Stimulated activated CD4-positive, alpha-beta T cell treated with anti-CD3 and anti-CD28 coated beads, Interleukin-2, amount 100 ng/mL, for 48 hours (primary cell): ENCODE measurements at places on chromosomes 16 and 17.

- DNase-seq = no peak
Measured at GRCh38 chr17:82021107-82021899, 1.4 kb downstream of the CENPX start.

DNA sequence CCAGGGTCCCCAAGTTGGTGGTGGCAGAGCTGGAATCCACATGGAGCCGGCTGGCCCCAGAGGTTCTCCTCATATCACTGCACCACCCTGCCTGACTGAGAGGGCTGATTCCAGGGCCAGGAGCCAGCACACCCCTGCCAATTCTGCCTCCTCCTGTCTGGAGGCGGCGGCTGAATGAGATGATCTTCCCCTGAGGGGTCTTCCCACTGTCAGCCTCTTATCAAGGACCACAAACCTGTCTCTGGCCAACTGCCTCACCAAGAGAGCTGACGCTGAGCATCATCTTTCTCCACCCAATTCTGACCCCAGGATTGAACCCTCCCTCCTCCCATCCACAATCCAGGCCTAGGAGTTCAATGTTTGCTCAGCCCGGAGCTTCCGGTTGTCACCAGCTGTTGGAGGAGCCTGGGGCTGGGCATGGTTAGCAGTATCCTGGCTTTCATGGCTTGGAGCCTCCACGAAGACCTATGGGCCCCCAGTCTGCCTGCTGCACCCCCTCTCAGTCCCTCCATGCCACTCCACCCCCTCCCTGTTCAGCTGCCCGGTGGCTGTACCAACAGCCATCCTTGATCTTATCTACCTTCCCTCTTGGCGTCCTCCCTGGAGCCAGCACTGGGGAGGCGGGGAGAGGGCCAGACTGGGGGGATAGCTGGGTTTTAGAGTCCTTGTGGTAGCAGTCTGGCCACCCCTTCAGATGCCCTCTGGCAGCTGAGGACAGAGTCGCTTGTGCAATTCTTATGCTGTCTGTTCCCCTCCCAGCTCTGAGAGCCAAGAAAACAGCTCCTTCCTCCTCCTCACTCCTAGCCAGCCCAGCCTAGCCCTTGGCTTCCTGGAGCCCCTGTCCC lies 25.6 kb downstream of the ABCC3 start:
- DNase-seq = no peak

DNA sequence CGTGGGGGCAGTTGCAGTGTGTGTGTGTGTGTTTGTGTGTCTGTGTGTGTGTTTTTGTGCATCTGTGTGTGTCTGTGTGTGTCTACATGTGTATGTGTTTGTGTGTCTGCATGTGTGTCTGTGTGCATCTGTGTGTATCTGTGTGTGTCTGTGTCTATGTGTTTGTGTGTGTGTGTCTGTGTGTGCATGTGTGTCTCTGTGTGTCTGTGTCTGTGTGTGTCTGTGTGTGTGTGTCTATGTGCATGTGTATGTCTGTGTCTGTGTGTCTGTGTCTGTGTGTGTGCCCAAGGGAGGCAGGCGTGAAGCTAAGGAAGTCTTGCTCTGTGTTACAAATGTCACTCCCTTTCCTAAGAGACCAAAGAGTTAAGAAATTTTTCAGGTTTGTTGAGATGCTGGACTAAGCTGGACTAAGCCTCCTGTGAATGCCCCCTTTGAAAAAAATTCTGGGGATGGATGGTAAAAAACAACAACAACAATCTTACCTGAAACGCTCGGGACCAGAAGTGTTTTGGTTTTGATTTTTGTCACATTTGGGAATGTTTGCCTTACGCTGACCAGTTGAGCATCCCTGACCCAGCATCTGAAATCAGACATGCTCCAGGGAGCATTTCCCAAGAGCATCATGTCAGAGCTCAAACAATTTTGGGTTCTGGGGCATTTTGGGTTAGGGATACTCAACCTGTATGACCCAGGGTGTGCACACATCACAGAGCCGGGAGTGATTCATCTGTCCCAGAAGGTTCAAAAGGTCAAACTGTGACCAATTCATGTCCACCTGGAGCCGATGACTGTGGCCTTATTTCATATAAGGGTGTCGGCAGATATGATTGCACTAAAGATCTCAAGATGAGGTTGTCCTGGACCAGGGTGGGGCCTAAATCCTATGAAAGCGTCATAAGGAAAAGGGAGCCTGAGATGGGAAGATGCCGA lies 48.6 kb upstream of the ZNF469 start:
- DNase-seq = no peak

DNA sequence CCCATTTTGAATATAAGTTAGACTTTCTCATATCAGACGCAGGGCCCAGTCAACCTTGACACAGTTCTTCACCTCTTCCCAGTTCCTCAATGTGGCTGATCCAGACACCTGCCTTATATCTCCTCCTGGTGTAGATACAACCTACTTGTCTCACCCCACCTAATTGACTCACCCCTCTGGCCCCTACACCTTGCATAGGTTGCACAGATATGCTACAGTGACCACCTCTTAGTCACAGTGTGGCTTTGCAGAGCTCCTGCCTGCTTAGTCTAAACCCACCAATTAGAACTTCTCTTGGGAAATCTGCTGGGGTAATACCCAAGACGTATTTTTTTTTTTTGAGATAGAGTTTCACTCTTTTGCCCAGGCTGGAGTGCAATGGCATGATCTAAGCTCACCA lies 16.8 kb downstream of the CHP2 start:
- DNase-seq = no peak

- DNase-seq = no peak
Measured at GRCh38 chr16:55323637-55324271, at the start of gene IRX6. Gene IRX6 (plus strand): TSS chr16:55324203. CDS start chr16:55325092, 889 bp downstream.

DNA sequence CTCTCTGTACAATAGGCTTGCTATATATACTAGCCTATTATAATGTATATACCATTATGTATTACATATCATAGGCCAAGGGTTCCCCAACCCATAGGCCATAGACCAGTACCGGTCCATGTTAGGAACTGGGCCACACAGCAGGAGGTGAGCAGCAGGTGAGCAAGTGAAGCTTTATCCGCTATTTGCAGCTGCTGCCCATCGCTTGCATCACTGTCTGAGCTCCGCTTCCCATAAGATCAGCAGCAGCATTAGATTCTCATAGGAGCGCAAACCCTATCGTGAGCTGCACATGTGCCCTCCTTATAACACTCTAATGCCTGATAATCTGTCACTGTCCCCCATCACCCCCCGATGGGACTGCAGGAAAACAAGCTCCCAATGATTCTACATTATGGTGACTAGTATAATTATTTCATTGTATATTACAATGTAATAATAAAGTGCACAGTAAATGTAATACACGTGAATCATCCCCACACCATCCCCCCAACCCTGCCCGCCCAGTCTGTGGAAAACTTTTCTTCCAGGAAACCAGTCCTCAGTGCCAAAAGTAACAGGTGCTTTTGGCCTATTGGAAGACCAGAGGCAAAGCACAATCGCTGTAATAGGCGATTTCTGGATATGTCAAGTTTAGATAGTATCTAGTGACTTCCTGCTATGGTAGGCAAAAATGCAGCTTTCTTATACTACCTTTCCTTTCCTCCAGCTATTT lies 84.1 kb downstream of the MYH11 start:
- no peak for DNase-seq

DNA sequence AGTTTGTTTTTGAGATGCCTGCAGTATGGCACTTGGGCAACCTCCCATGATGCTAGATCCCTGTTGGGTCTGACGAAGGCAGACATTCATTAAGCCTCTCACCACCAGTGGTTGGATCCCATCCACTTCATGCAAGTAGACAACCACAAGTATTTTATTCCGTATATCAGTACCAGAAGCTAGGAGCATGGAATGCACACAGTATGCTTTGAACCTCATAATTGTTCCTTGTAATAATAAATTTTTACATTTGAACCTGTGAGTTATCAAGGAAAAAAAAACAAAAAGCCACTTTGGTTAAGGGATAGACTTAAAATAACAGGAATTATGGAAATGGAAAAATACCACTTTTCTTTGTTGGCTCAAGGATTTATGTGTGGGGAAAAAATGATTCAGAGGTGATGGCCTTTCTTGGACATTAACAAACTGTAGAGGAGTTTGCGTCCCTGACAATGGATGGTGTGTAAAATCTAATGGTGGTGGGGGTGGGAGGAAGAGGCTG lies 107.1 kb upstream of the KCNJ16 start:
- DNase-seq = no peak

DNA sequence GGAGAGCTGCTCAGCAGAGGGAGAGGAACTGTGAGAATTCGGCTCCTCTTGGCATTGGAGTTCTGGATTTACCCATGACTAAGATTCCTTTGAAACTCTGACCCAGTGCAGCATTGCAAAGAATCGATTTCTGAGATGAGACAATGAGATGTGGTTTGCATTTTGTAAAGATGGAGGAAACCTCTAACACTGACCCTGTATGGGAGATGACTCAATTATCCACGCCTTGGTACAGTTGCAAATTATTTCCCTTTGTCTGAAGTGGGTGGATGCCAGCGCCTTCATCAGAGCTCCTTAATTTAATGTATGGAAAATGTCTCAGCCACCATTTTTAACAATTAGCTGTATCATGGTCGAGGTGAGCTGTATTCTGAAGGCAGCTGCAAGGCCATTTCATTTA lies 53.4 kb downstream of the NUP93 start:
- no peak for DNase-seq

DNA sequence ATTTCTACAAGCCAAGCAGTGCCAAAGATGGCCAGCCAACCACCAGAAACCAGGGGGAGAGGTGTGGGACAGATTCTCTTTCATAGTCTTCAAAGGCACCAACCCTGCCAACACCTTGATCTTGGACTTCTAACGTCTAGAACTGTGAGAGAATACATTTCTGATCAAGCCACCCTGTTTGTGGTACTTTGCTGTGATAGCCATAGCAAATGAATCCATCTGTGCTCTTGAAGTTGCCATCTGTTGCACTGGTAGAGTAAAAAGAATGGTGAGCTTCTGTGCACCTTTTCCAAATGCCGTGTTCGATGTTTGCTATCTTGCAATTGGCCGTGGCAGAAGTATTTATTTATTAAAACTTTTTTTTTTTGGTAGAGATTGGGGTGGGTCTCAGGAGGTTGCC lies 16.7 kb upstream of the ADGRG1 start:
- no peak for DNase-seq

- peak; percentile 77 for DNase-seq
Measured at GRCh38 chr17:67475161-67475937, 98.3 kb downstream of the PITPNC1 start.

DNA sequence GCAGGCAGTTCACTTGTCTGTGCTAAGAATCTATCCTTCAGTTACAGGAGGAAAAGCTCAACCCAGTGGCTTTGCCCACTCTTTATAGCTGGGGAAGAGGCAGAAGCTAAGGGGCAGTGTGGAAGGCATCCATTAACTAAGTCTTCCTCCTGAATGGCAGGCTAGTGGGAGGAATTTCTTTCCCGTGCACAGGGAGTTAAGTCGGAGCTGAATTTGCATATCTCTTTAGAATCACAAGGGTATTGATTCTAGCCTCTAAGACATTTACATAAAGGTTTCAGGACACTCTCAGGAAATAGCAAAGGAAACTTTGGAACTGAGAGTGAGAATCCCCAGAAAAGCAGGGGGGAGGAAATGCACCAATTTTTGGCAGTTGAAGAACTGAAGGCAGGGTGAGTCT lies 245.6 kb downstream of the CA10 start:
- no peak for DNase-seq
